ENCODE measurements at places on chromosomes 3 and 15.

- DNase-seq = no peak
These were observed 8.4 kb upstream of the LXN start for GRCh38 chr3:158680861-158681260.

GRCh38 chr15:93180656-93181055 is 91.6 kb upstream of the RGMA start:
- DNase-seq = no peak

- DNase-seq = no peak
These were observed 44.1 kb downstream of the TRANK1 start for GRCh38 chr3:36900474-36901443.

GRCh38 chr3:99875581-99875928 is 57.9 kb downstream of the CMSS1 start:
- DNase-seq = no peak

DNA sequence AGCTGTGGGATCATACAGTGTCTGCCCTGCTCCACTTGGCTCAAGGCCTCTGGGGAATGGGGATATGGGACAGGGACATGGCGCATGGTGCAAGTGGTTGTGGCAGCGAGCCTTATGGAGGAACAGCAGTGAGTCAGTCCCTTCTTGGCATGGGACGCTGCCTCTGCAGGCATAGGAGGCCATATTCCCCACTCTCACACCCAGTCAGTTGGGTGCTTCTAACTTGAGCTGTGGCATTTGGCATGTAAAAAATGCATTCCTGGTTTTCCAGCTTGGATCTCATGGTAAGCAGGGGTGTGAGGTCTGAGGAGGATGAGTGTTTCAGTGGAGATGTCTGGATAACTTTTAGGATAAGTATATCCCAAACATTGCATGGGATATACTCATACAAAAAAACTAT is 31.6 kb upstream of the UBE2Q2 start:
- no peak for DNase-seq
